SIG-M5 (cell line): ENCODE measurements at places on chromosomes 13 and 19.
A peak's percentile ranks its signal among the peaks of the same experiment; 100 is the strongest.

DNA sequence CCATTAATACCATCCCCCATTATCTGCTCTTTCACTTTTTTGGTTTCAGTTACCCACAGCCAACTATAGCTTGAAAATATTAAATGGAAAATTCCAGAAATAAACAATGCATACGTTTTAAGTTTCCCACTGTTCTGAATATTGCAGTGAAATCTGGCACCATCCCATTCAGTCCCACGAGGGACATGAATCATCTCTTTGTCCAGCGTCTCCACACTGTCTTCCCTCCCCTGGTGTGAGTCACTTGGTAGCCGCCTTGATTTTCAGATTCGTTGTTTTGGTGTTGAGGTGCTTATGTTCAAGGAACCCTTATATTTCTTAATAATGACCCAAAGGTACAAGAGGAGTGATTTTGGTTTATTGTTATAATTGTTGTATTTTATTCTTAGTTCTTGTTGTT is 246.1 kb downstream of the DCT start:
- no peak for DNase-seq

GRCh38 chr19:20028611-20029010 is 10.7 kb downstream of the ZNF682 start:
- DNase-seq, result no peak

GRCh38 chr13:49441846-49442245 is 2.0 kb downstream of the CAB39L start:
- no peak for DNase-seq

DNA sequence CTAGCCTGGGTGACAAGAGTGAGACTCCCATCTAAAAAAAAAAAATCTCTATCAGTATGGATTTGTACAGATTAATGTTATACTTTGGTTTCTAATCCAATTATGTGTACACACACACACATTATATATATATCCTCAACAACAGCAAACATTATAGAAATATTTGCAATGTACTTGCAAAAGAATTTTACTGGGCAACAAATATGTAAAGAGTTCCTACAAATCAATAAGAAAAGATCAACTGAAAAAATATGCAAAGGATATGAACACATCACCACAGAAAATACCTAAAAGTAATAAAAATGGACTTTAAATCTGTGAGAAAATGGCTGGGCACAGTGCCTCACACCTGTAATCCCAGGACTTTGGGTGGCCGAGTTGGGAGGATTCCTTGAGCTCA is 40.9 kb upstream of the NFIC start:
- DNase-seq, result no peak

- DNase-seq, result no peak
Observed at GRCh38 chr13:79941752-79942151, 399.2 kb downstream of the SPRY2 start.

DNA sequence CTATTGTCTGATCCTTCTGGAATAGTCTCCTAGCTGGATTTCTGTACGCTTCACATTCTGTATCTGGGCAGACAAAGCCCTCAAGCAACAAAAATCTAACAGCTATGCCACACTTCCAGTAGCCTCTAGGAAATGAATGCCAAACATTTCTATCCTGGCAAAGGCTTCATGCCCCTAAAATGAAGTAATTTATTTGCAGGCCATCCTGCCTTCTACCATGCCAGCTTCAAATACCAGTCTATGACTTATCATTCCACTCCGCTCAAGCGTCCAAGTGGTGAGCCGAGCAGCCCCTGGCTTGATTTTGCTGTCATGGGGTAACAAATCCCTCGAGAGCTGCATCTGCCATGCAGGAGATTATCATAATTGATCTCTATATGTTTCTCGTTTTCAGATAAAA is 86.9 kb downstream of the LHFPL6 start:
- DNase-seq, result no peak

DNA sequence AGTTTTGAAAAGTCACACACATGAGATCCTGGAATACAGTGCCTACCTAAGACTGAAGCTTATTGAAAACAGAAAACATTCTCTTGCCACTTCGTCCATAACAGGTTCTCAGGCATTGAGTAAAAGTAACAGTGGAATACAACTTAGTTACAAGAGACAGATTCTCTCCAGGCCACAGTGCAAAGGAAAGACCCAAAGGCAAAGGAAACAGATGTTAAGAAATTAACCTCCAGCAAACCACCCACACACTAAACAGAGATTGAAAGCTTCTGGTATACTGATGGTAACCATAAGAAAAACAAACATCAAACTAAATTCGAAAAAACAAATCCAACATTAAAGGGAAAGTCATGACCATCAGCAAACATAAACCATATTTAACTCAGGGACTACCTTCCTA is 914.7 kb downstream of the SLITRK5 start:
- DNase-seq, result no peak

DNA sequence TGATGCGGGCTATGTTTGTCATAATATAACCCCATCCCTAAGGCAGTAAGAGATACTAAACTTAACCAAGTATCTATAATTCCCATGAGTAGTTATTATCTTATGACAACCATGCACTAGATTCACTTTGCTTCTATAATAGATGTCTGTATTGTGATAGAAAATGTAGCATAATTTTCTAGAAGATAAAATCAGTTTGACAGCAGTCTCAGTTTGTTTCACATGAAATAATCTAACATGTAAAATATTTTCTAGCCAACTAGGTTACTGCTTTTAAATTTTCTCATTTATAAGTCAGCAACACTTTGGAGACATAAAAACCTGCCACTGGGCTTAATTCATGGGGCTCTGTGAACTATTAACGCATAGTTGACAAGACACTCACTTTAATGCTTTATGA is 1410.7 kb upstream of the ATXN8OS start:
- no peak for DNase-seq

- no peak for DNase-seq
Observed at GRCh38 chr13:41994696-41995095, 33.8 kb upstream of the VWA8 start.

- no peak for DNase-seq
Observed at GRCh38 chr19:377801-378581, 31.0 kb downstream of the C2CD4C start.

DNA sequence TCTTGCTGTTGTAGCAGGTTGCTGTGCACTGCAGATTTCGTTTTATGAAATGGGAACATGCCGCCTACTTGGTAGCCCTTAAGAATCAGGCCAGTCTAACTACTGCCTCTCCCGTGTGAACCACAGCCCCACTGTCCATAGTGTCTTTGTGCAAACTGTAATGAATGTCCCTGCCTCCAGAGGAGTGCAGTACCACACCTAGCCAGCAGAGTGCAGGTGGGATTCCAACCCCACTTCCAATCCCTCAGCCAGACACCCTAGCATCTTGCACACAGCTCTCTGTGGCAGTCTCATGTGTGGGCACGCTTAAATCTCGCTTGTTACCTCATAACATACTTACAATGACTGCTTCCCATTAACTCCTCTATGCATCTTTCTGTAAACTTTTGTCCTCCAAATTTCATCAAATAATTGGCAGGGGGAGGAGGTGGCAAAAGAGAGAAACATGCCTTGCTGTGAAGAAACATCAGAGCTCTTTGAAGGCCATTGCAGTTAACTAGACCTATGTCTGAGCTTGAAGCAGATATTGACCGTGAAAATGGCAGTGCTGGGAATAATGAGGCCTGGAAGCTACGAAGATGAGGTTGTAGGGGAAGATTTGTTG is 47.2 kb downstream of the ZAR1L start:
- DNase-seq, result no peak

DNA sequence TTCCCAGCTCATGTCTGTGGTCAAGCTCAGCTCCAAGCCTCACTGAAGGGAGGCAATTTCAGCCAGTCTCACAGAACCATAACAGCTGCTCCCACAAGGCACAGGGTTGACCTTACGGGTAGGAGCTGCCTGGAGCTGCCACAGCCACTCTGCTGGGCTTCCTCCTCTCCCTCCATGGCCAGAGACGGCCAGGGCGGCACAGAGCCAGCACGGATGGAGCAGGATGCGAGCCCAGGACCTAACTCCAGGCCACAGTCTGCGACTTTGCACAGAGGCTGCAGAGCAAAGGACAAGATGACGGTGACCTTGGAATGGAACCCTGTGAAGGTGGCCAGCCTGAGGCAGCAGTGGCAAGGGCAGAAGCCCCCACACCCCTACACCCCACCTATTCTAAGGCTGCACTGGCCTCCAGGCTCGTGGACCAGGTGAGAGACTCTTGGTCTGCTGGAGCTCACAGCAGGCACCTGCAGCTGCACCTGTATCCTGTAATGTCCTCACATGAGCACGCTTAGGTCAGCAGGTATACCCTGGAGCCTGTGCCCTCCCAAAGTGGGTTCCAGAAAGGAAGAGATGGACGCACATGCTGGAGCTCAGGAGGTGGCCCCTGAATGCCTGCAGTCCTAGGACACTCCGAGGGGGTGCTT is 29.6 kb downstream of the ADPRHL1 start:
- DNase-seq, result no peak

DNA sequence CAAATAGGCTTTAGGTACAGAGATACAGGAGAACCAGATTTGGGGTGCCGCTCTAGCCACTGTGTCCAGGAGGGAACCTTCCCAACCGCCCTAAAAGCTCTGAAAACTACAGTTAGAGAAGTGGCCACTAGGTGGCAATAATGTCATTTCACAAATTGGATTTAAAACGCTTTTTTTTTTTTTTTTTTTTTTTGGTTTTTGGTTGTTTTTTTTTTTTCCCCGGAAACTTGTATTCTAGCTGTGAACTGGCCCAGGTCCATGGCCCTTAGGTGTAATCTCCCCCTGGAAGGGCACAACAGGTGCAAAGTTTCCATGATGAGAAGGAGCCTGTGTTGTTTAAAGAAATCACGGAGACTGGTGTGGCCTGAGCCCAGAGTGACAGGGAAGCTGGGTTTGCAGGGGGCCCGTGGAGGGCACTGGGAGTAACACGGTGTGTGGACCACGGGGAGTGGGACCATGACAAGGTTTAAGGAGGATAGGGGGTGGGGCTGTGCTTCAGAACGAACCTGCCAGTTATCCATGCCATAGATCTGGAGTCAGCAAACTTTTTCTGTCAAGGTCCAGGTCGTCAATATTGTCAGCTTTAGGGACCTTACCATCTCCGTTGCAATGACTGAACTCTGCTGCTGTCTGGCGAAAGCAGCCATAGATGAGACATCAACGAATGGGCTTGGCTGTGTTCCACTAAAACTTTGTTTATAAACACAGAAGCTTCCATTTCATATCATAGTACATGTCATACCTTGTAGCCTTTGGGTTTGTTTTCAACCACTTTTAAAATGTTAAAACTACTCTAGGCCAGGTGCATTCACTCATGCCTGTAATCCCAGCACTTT is 10.1 kb downstream of the OR1I1 start:
- DNase-seq, result peak; percentile 2

- DNase-seq, result no peak
Observed at GRCh38 chr13:76796851-76797250, 89.4 kb downstream of the KCTD12 start.

- DNase-seq, result no peak
Observed at GRCh38 chr19:19606021-19606420, 12.5 kb downstream of the PBX4 start.

- DNase-seq, result no peak
Observed at GRCh38 chr19:2064788-2065524, 13.9 kb upstream of the MKNK2 start.

GRCh38 chr13:46526100-46526735 is 26.8 kb upstream of the LRCH1 start:
- no peak for DNase-seq

DNA sequence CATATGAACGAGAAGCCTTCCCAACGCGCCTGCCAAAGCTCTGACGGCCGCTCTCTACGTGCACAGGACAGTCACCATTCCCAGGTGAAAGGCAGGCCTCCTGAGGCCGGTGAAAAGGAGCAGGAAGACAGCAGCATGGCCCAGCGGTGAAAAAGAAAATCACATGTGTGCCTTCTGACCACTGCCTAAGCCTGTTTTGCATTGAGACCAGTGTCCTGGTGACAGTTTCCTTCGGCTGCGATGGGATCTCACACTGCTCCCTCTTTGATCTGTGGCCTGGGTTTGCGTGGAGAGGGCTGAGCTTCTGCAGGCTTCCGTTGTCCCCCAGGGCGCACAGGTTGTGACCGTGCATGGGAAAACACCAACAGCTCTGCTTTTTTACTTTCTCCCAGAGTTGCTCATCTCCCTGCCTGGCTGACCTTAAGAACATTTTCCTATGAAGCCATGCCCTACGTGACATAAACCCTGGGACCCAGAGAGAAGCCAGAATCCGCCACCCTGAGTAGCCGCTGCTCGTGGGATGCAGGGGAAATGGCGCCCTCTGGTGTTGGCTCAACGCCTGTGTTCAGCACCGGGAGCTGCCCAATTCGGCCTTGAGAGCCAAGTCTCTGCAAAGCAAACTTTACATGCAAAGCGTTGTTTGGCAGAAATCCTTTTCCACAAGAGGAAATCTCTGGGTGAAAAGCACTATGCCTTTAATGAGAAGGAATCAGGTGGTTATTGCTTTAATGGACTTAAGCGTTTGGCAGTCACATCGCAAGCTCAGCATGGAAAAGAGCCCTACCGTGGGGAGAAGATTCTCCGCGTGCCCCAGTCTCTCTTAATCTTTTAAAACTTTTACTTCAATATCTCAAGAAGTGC is 112.2 kb upstream of the GPR12 start:
- DNase-seq, result no peak

- no peak for DNase-seq
Observed at GRCh38 chr19:7841751-7842660, 12.0 kb downstream of the EVI5L start.

DNA sequence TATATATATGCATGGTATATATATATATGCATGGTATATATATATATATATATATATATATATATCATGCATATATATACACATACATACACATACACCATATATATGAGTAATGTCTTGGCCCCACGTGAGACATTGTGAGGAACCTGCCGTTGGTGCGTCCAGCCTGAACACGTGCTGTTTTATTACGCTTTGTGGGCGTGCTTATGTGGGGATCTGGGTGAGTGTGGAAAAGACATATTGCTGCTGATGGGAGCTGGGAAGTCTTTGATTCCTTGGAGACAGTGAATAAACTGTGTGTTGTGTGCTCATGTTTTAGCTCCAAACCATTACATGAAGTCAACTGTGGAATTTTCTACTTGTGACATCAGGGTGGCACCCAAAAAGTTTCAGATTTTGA is 28.9 kb downstream of the KCTD15 start:
- DNase-seq, result no peak

- no peak for DNase-seq
Observed at GRCh38 chr19:39842693-39843435, 3.3 kb downstream of the FBL start.

GRCh38 chr13:23870356-23871140 is 18.7 kb downstream of the MIPEP start:
- DNase-seq, result no peak

- no peak for DNase-seq
Observed at GRCh38 chr13:44435919-44436510, 62.4 kb downstream of the SERP2 start.

GRCh38 chr19:3625996-3626472 is 556 bp downstream of the CACTIN start:
- DNase-seq, result no peak

GRCh38 chr19:44113784-44114390 is 688 bp downstream of the ZNF225 start:
- DNase-seq, result no peak

DNA sequence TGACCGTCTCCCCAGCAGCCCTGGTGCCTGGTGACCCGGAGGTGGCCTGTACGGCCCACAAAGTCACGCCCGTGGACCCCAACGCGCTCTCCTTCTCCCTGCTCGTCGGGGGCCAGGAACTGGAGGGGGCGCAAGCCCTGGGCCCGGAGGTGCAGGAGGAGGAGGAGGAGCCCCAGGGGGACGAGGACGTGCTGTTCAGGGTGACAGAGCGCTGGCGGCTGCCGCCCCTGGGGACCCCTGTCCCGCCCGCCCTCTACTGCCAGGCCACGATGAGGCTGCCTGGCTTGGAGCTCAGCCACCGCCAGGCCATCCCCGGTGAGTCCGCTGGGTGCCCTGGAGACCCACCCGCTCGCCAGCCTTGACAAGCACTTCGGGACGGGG is 2.2 kb downstream of the MADCAM1 start:
- DNase-seq, result no peak
